ENCODE measurements at places on chromosomes 5 and 9.
A peak's percentile ranks its signal among the peaks of the same experiment; 100 is the strongest.

GRCh38 chr5:24353016-24353415 is 291.8 kb downstream of the CDH10 start:
- DNase-seq, result no peak

DNA sequence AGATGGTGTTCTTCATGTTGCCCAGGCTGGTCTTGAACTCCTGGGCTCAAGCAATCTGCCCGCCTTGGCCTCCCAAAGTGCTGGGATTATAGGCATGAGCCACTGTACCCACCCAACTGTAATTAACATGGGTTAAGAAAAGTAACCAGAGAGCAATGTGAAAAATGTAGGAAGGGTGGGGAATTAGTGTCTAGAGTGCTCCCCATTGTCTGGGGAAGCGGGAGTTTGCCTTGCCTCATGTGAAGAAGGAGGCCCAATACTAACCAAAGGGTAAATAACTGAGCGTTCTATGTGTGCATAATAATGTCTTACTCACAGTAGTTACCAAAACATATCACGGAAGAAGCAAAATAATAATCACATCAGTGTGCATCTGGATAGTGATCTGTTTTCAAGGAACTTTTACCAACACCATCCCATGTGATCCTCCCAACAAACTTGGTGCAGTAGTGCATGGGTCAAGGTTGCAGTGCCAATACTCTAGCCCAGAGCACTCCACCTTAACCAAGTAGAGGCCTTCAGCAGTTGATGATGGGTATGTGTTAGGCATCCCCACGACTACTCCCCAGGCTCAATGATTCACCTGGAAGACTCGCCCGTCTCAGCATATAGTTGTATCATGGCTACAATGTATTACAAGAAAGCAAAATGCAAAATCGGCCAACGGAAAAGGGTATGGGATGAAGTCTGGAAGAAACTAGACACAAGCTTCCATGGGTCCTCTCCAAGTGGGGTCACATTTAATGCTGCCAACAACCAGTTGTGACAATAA is 26.2 kb downstream of the GNAQ start:
- DNase-seq, result no peak

DNA sequence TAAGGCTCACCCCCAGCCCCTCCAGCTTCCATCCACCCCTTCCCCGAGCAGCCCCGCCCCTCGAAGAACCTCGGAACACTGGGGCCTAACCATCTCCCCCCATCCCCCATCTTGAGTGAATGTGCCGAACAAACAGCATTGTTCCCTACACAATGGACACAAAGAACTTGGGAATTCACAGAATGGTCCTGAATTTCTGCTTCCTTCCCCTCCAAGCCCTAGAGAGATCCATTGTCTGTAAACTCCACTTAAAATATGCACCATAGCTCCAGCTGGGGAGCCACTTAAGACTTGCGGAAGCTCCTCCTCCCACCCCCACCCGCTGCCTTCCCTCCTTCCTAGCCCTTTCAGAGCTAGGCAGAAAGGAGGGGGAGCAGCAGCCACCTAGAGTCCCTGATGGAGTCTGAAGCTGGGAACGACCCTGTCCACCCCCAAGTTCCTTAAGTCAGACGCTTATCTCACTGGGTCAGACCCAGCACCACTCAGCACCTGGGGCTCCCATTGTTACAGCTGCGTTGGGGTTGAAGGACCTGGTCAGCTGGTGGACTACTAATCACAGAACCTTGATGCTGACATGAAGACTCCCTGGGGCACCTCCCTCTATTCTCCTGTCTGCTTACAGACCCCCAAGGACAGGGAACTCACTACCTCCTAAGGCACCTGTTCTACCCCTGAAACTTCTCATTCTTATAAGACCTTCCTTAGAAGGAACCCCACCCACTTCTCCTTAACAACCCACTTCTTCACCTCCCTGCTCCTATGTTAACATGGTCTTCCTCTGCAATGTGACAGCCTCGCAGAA is 61.4 kb downstream of the PCDH1 start:
- DNase-seq, result no peak

- DNase-seq, result no peak
These were observed 185.6 kb downstream of the EFNA5 start for GRCh38 chr5:107485184-107485583.

DNA sequence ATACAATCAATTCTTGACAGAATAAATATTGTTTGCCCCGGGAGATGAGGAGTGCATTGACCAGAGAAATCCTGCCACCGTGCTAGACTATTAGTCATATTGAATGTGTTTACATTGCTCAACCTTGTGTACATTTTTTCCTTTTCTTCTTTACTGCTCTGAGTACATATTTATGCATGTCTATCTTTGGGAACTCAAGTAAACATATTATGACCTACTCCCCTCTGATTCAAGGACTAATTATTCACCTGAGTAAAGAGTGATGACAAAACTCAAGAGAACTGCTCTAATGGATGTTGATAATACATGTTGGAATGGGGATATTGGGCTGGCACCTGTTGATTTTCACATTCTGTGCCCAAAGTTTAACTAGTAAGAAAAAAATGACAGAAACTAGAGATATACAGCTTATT is 3.9 kb upstream of the SPINK1 start:
- DNase-seq, result peak; percentile 13

- DNase-seq, result no peak
These were observed 4.8 kb upstream of the PITX1 start for GRCh38 chr5:135038813-135039270.

DNA sequence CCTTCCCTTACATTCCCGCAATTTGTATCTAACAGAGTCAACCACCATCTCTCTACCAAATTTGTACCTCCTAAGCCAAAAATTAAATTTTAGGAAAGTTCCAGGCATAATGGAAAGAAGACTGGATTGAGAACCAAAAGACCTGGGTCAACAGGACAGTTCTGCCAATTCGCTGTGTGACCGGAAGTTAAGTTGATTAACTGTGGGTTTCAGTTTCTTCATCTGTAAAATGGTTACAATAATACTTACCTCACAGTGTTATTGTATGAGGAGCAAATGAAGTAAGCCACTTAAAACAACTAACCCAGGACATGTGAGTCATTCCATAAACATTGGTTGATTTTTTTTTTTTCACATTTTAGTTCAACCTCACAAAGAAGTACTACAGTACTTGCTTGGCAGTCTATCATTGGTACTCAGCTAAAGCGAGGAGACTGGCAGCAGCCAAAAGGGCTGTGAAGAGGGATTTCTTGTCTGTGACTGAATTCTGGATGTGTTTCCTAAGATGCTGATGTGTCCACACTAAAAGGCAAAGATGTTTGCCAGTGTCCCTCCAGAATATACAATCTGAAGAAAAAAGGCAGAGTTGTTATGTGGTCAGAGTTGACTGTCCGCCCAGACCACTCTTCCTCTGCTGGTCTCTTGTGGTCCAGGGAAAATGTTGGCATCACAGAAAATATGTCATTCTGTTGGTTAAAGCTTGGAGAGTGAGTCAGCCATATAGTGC is 198.6 kb downstream of the TLE1 start:
- DNase-seq, result no peak

- DNase-seq, result no peak
These were observed 34.5 kb downstream of the TBCA start for GRCh38 chr5:77741608-77742007.

- DNase-seq, result no peak
These were observed 2.3 kb downstream of the TYRP1 start for GRCh38 chr9:12695474-12695873.

GRCh38 chr5:80082731-80083100 is 47.6 kb downstream of the THBS4 start:
- peak; percentile 29 for DNase-seq

DNA sequence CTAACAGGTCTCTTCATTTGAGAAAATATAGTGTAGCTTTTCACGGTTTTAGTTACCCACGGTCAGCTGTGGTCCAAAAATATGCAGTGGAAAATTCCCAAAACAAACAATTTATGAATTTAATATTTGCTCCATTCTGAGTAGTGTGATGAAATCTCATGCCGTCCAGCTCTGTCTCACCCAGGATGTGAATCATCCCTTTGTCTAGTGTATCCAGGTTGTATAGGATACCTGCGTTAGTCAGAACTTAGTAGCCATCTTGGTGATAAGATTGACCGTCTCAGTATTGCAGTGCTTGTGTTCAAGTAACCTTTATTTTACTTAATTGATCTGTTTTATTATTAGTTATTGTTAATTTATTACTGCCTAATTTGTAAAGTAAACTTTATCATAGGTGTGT is 41.1 kb downstream of the NDUFS4 start:
- no peak for DNase-seq

- DNase-seq, result no peak
These were observed 50.7 kb downstream of the SPEF2 start for GRCh38 chr5:35668319-35668718.

GRCh38 chr5:127111112-127111511 is 37.8 kb upstream of the C5orf63 start:
- DNase-seq, result no peak
